SK-N-SH (cell line): ENCODE measurements at places on chromosomes 1 and 21. TPM values are rescaled to one million over a fixed set of nuclear protein-coding genes. Genes with fewer than 3 reads are reported as not detected.

The CIART gene
- polyA plus RNA-seq = 3.2 and 4.4 TPM in 2 replicates

The SPATA1 gene
- 1.2 and 1.6 TPM in 2 replicates for polyA plus RNA-seq

The GPR153 gene
- 5.2 and 6.6 TPM in 2 replicates for polyA plus RNA-seq

The SELP gene
- polyA plus RNA-seq = not detected in 2 replicates

The MCOLN3 gene
- polyA plus RNA-seq = not detected in 2 replicates

The FMOD gene
- not detected in 2 replicates for polyA plus RNA-seq

The PRDM2 gene
- polyA plus RNA-seq = 7.2 and 7.4 TPM in 2 replicates

The HORMAD1 gene
- not detected in 2 replicates for polyA plus RNA-seq

The EDN2 gene
- 0.97 and 1.7 TPM in 2 replicates for polyA plus RNA-seq

DNA sequence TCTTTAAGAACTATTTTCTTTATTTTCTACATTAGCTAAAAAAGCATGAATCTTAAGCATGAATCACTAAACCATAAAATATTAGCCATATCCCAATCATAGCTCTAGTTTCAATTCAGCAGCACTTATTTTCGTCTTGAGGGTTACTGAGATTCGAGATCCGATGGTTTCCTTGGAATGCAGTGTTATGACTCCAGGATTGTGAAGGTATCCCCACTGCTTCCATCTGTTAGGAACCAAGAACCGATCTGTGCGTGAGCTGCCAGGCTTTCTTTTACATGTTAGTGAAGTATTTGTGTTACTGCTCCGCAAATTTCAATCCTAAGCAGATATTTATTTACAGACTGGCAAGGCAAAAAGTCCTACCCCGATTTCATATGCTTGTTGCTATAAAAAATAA is 18.8 kb downstream of the TNFRSF9 start:
- no peak for DNase-seq

GRCh38 chr1:116326486-116326885 is 46.6 kb upstream of the ATP1A1 start:
- no peak for DNase-seq

- no peak for DNase-seq
Observed at GRCh38 chr1:183318433-183318832, 99.7 kb downstream of the NMNAT2 start.

GRCh38 chr1:66175581-66175980 is 358.4 kb upstream of the SGIP1 start:
- no peak for DNase-seq

- no peak for DNase-seq
Observed at GRCh38 chr21:45997205-45997494, 15.6 kb downstream of the COL6A1 start.

GRCh38 chr1:34266127-34266951 is 89.6 kb downstream of the C1orf94 start:
- peak; percentile 11 for DNase-seq

DNA sequence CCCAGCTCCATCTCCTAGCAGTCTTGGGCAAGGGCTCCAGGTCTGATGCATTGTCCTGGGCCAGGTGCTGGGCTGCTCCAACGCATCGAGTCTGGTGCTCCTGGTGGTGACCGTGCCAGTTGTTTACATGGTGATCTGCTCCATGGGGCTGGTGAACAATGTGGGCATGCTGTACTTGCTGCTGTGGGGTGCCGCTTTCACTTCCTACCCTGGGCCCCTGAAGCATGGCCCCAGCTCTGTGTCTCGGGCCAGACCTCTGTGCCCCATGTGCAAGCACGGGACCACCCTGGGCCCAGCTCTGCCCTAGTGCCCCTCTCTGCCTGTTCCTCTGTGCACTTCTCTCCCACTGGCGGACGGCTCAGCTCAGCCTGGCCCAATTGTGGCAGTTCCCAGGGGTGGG is 119.4 kb downstream of the MAST2 start:
- DNase-seq = no peak

DNA sequence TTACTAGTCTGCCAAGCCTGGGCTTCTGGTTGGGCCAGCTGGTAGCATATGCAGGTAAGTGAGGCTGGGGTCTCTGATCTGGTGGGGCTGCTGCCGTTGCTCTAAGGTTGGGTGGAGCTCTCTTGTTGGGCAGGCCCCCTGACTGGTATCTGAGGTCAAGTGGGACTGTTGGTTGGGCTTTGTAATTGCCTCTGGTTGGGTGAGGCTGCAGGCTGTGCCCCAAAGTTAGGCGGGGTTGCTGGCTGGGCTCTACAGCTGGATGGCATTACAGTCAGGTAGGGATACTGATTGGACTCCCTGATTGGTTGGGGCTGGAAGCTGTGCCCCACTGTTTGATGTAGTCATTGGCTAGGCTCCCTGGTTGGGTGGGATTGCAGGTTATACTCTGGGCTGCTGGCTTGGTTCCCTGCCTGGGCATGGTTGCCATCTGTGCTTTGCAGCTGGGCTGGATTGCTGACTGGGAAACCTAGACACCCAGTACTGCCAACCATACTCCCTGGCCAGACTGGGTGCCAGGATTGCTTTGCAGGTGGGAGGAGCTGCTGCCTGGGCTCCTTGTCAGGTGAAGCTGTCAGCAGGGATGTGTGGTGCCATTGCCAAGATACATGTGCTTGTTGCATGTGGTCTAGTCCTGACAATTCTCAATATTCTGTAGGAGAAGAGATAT is 130.5 kb downstream of the RABGAP1L start:
- DNase-seq = no peak

DNA sequence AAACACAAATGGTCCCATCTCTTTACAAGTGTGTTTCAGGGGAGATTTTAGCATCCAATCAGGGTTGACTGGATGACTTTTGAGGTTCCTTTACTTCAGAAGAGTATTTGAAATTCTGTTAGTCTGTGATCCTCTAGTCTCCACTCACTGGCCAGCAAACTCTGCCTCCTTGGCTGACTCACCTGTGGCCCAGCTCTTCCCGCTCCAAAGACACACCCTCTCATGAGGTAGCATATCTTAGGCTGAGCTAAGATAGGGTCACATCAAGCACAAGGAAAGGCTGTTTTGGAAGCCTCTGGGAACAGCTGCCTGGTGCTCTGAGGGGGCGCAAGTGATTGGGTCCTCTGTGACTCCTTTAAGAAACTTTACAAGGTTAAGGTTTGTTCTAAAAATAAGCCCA is 102.3 kb upstream of the FGGY start:
- DNase-seq = no peak

GRCh38 chr1:94398356-94398755 is 19.8 kb upstream of the ABCD3 start:
- no peak for DNase-seq

DNA sequence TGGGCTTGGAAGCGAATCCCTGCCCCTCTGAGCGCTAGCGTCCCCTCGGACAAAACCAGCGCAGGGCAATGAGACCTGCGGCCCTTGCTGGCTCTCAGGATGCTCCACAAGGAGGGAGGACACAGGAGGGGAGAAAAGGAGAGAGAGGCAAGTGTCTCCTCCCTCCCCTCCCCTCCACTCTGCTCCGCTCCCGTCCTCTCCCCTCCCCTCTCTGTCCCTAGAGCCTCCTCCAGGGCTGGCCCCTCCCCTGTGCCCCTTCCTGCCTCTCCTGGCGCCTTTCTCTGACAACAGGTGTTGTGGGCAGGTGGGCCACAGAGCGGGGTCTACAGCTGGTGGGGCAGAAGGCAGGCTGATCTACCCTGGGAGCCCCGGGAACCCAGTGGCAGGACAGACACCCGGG is 35.2 kb downstream of the TP73 start:
- no peak for DNase-seq

- no peak for DNase-seq
Observed at GRCh38 chr1:44696789-44697345, 22.4 kb downstream of the ARMH1 start.

- no peak for DNase-seq
Observed at GRCh38 chr1:28871631-28872401, 42.6 kb upstream of the EPB41 start.

DNA sequence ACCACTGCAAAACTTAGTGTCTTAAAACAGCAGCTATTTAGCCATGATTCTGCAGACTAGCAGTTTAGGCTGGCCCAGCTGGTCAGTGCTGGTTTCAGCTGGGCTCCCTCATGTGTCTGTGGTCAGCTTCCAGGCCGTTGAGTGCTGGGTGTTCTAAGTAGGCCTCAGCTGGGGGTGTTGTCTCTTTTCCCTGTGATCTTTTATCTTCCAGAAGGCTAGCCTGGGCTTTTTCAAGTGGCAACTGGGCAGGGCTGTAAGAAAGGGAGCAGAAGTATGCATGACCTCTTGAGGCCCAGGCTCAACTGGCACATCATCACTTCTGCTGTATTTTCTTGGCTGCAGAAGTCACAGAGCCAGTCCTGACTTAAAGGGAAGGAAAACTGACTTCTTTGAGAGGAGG is 136.1 kb downstream of the KIF26B start:
- no peak for DNase-seq

- DNase-seq = peak; percentile 66
Observed at GRCh38 chr21:34351786-34352241, 12.0 kb upstream of the KCNE2 start.

DNA sequence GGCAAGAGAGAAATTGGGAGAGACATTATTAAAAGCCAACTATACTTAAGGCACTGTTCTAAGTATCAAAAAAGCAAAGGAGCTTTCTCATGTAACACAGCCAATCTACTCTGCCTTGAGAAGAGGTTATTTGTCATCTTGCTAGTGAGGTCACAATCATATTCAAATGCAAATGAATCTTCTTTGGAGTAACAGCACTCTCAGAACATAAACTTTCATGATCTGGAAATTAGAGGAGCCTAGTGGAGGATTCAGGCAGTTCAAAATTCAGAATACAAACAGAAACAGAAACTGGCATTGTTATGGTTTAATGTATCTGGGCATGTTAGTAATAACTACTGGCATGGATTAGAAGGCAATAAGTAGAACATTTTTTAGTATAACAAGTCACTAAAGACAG is 57.4 kb downstream of the ARID4B start:
- no peak for DNase-seq

DNA sequence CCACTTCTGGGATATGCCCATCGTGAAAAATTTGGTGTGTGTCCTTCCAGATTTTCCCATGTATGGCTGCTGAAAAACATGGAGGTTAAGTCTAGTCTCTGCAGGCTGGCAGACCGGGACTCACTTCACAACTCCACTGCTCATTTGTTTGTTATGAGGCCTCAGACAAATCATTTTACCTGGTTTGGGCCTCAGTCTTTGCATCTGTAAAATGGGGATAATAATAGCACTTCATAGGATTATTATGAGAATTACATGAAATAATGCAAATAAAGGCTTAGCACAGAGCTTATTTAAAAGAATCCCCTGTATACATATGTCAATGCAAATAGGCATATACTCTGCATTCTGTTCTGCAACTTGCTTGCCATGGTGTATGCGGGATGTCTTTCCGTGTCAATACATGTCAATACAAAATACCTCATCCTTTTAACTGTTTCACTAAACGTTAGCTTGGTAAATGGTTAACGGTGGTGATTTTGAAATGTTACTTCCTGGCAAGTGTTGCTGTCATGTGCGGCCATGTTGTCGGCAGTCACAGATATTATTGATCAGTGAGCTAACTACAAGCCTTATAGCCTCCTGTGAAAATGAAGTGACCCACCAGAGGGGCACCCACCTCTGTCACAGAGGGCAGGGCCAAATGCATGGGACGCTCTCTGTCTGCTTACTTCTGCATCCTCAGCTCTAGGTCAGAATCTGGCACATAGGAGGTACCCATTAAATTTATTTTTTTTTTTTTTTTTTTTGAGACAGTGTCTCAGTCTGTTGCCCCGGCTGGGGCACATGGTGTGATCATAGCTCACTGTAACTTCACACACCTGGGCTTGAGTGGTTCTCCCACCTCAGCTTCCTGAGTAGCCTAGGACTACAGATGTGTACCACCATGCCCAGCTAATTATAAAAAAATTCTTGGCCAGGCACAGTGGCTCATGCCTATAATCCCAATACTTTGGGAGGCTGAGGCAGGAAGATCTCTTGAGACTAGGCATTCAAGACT is 4.3 kb downstream of the LCK start:
- DNase-seq = no peak

- no peak for DNase-seq
Observed at GRCh38 chr1:1357871-1358432, 403 bp downstream of the MXRA8 start.

- DNase-seq = peak; percentile 81
Observed at GRCh38 chr21:32257962-32258785, 20.7 kb downstream of the MIS18A start.

GRCh38 chr1:238596703-238597102 is 706.0 kb upstream of the ZP4 start:
- DNase-seq = no peak

- no peak for DNase-seq
Observed at GRCh38 chr1:67749263-67749843, 64.4 kb downstream of the GADD45A start.

GRCh38 chr1:165057956-165058355 is 298.6 kb downstream of the LMX1A start:
- no peak for DNase-seq
